ENCODE measurements at places on chromosomes 2 and 18.

- no peak for DNase-seq
These were observed 35.8 kb downstream of the PID1 start for GRCh38 chr2:229235131-229235914.

GRCh38 chr18:45621061-45621511, 5.8 kb downstream of the SLC14A2 start:
- peak; percentile 7 for DNase-seq

GRCh38 chr2:141311430-141311829, 819.4 kb downstream of the LRP1B start:
- no peak for DNase-seq

DNA sequence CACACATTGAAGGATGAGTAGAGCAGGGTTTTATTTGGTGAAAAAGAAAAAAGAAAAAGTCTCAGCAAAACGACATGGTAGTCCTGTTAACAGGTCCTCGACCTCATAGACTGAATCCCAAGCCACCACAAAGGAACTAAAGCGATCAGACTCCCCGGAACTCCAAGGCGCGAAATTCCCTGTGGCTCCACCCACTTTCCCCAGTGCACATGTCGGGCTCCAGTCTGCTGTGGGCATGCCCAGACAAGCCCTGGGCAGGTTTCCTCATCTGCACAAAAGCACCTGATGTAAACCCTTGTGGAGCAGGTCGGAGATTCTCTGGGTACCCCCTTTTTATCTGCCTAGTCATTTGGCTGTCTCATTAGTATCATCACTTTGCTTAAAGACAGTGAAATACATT, 170.7 kb upstream of the FSIP2 start:
- DNase-seq = no peak

GRCh38 chr2:221342388-221342787, 229.7 kb downstream of the EPHA4 start:
- no peak for DNase-seq

DNA sequence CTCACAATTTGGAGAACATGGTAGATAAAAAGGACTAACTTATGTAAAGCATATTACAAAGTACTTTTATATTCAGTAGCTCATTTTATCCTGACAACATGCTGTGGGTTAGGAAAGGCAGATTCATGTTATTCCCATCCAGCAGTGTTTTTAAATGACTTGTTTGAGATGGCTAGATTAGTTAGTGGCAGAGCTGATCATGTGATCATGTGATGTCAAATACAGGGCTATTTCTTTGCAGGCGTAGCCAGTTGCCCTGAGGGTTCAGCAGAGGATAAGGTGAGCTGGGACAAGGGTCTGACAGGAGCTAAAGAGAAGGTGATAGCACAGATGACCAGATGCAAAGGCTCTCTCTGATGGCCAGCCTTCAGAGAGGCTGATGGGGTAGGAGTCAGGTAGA, 97.8 kb downstream of the ADD2 start:
- DNase-seq = no peak

DNA sequence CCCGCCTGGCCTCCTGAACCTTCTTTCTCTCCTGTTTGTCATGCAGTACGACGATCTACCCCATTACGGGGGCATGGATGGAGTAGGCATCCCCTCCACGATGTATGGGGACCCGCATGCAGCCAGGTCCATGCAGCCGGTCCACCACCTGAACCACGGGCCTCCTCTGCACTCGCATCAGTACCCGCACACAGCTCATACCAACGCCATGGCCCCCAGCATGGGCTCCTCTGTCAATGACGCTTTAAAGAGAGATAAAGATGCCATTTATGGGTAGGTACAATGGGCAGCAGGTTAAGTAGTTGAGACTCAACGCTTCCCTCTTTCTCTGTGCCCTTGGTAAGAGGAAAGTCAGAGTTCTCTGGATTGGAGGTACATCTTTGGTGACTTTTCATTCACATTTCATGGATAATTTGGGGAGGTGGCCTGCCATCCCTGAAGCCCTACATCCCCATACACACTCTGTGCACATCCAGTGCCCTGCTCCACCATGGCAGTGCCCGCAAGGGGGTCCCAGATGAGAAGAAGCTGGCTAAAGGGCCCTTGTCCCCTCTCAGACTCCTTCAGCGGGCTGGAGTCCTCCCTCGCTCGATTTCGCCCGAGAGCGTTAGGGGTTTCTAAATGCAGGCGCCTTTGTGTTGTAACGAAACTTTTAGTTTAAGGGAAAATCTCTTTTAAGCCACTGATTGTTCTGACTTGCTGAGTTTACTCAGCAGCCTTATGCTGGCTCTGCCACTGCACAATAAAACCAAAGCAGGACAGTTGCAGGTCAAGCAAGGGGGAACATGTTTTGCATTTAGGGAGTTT, 3.0 kb downstream of the MEIS1 start:
- DNase-seq = no peak

GRCh38 chr2:161228511-161229240, 68.4 kb downstream of the TANK start:
- no peak for DNase-seq

DNA sequence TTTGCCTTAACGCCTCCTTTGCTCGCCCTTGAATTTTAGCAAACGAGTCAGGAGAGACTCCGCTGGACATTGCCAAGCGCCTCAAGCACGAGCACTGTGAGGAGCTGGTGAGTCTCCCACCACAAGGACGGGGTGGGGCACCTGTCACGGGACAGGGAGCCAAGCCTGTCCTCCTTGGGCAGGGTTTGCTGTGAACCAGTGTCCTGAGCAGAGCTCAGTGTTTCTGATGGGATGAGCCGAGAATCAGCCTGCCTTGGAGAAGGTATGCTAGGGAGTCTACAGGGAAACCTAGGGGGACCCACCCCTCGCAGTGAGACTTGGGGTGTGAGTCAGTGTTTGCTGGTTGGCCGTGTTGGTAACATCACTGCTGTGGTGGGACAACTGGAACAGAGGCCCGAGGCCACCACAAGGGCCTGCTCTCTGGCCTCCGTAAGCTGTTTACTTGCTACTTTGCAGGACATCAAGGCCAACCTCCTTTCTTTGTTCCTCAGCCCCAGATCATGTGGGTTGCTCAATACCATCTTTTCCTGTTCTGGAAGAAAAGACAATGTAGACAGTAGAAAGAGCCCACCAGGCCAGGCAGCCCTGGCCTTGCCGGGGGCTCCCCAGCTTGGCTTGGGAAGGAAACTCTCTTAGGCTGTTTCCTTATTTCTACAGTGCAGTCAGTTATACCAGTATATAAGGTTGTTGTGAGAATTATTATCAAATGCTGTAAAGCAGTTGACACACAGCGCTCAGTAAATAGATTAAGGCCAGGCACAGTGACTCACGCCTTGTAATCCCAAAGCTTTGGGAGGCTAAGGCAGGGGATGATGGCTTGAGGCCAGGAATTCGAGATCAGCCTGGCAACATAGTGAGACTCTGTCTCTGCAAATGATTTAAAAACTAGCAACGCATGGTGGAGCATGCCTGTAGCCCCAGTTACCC, 42.4 kb downstream of the ITGB1BP1 start:
- DNase-seq = no peak

GRCh38 chr18:54284981-54285785, 15.9 kb downstream of the POLI start:
- no peak for DNase-seq

- no peak for DNase-seq
These were observed 144.7 kb upstream of the ITGA4 start for GRCh38 chr2:181312515-181312927.

- no peak for DNase-seq
These were observed 40.1 kb downstream of the DOCK10 start for GRCh38 chr2:225002039-225002655.

DNA sequence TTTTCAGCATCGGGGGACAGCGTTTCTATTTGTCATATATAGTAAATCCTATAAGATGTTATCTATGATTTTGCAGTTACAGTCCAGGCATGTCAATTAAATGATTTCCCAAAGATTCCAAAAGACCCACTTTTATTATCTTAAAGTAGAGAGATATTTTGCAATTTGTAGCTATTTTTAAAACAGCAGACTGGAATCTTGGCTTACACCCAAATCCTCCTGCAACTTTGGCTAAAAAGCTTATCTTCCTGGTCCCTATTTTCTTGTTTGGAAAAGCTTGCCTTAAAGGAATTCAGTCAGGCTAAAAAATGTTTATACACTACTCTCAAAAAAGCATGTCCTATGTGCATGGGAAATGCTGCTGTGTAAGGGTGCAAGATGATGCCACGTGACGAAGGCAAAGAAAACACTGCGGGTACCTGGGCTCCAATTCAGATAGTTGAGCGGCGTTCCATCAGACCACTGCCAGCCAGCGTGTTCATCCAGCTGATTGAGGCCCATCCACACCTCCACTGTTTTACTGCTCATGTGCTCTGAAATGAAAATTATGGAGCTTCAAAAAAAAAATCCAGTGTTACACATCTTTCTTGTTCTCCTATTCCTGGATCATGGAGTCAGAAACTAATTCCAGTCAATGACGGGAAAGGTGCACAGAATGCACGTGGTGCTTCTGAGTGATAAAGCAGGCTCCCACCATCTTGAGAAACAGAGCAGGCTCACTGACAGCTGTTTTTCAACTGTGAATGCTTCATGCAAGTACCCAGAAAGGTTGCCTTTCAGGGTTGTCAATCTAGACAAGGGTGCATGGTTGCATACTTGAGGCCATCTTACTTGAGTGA, 33.8 kb downstream of the PLA2R1 start:
- no peak for DNase-seq

DNA sequence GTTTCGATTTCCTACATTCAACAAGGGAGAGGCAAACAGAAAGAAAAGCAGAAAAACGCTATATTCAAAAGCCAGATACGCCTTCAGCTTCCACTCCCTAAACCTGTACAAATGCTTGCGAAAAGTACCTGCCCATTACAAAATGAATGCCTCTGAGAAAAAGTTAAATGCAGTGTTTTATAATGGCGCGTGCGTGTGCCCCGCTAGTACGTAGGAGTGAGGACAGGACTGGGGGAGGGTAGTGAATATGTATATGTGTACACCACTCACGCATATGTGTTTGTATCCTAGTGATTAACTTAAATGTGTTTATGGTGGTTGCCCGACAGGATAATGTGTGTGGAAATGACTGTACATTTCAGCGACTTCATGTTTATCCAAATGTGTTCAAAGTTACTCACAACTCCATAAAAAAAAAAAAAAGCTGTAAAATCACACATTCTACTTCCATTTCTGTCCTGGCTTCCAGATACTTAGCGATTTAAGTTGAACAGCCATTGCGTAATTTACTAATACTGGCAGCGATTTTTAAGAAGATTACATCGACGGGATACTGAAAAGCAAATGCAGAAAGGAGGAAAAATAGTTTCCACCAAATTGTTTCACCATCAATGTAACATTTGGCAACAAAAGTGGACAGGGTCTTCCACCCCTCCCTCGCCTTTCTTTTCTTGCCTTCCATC, 1.3 kb downstream of the NEUROD1 start:
- DNase-seq = no peak

DNA sequence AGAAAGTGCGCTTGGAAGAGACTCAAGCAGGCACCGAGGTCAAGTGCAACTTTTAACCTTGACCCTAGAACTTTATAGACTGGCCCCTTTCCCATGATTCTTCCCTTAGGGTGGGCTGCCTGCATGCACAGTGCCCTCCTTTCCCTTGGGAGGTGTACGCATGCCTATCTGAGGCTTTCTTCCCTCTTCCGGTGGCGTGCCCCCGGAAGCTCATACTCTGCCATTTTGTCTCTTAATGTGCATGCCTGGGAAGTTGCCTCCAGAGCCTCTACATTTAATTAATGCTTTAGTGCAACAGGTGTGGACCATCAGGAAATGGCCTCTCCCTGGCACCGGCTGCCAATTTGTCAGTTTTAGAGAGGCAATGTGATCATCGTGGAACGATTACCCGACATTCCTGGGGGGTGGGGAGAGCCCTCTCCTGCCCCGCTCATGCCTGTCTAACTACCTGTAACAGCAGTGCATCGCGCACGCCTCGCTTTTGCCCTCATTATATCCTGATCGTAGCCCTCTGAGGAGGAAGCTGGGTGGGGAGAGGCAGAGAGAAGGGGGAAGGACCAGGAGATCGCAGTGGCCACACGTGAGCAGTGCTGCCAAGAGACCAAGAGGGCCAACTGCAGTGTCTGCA, 194.8 kb downstream of the TFCP2L1 start:
- no peak for DNase-seq

DNA sequence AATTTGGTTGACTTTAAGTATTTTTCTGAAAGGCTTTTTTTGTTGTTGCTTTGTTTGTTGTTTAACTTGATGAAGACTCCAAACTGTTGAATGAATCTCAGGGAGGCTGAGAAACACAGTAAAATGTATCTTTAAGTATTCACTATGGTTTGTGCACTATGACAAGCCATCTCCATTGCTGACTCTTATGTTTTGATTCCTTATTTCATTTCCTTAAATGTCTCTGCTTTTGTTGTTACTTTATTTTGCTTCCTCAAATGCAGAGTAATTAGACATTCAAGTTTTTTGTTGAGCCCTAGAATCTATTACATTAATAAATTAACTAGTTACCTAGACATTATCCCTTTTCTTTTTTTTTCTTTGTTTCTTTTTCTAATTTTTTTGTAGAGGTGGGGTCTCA, 46.3 kb upstream of the SLC39A10 start:
- no peak for DNase-seq
